ENCODE measurements at places on chromosomes 12 and 14.

GRCh38 chr12:105756961-105757360 is 381.8 kb downstream of the NUAK1 start:
- DNase-seq, result no peak

GRCh38 chr12:131131808-131132117 is 178.1 kb downstream of the ADGRD1 start:
- DNase-seq, result no peak

DNA sequence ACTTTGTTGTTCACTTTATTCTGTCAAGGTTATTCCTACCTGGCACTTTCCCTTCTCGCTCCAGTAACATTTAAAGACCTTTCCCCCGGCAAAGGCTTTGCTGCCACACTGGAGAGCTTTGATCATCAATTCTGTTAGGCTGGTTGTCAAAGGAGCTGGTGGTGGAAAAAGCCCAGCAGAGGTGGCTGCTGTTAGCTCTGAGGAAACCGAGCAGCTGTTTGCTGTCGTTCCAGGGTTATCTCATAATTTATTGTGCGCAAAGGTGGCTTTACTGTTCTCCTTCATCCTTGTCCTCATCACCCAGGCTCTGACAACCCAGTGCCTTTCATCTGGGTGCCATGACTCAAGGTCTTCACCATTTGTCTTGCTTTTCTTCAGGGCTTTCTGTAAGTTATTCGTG is 38.2 kb upstream of the CRADD start:
- DNase-seq, result peak; percentile 91

DNA sequence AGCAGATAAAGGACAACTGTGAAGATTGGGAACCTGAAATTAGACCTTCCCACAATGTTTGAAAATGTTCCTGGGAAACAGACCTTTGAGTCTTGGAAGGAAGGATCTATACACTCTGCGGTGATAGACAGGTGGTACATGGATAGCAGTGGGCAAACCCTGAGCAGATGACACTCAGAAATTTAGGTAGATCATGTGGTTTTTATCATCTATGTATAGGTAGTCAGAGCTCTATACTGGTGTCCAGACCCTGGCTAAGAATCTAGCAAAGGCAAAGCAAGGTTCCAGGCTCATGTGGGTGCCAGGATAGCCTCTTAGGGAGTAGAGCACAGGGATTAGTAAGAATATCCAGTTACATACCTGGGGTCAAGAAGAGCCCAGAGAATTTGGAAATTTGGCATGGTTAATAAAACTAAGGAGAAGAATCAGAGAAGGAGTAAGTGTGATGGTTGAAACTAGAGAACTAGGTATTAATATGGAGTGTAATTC is 331.2 kb upstream of the FBXO33 start:
- no peak for DNase-seq

DNA sequence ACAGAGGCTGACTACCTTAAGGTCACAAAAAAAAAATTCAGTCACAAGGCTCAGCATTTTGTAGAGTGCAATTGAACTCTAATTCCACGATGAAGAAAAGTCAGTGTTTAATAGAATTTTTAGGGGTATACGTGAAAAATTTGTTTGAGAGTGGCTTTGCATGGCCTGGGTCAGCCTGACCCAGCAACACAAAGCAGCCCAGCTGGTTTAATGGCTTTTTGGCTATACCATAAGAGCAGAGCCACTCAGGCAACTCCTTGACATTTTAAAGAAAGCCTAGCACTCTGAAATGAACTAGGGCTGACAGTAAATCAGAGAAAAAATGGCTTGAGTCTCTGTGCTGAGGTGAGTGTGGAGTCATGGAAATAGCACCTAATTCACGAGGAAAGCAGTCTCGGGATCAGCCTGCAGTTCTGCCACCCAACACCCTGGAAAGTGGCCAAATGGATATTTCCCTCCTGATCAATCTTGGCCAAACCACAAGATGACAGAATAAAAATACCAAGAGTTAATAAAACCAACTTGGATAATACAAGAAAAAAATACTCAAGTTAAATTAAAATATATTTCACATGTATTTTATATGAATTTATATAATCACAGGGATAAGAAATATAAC is 59.5 kb downstream of the GALNT4 start:
- no peak for DNase-seq

- DNase-seq, result no peak
Measured at GRCh38 chr12:96241846-96242256, 47.7 kb downstream of the ELK3 start.

Data from DMS79 treated with DMSO at 0.1 percent for 48 hours (cell line).